ENCODE measurements at places on chromosomes 7 and 10.
A peak's percentile ranks its signal among the peaks of the same experiment; 100 is the strongest.

DNA sequence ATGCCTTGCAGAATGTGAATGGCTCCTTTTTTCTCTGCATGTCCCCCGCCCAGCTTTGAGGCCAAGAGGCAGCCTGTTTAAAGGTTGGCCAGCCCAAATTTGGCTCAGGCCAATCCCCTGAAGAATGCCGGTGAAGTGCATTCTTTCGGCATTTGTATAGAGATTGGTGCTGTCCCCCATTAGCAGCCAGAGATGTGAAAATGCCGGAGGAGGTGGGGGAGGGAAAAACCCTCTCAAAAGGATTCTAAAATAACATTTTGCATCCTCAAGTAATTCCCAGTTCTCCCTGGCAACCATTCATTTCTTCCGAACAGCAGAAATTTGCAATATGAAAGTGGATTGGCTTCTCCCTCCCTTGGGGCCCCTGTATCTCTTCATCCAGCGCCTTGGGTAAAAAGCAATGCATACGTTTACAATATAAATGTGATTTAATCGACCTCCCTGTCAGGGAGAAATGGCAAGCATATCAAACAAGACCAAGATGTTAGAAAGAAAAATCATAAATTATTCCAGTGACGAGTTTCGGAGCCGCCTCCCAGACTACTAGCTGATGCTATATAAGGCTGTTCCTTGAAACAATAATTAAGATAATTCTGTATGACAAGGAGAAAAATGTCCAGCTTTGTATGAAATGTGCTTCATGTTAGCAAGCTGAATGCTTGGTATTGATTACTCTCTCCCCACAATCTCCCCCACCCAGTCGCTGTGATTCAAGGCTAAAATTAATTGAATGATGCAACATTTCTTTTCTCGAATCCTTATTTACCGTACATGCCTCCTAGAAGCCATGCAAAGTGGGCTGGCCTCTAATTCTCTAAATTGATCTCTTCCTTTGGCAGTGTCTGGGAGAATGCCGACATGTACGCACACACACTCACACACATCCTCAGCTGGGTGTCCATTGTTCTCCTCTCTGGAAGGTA lies 323.7 kb downstream of the RPS24 start:
- no peak for DNase-seq

DNA sequence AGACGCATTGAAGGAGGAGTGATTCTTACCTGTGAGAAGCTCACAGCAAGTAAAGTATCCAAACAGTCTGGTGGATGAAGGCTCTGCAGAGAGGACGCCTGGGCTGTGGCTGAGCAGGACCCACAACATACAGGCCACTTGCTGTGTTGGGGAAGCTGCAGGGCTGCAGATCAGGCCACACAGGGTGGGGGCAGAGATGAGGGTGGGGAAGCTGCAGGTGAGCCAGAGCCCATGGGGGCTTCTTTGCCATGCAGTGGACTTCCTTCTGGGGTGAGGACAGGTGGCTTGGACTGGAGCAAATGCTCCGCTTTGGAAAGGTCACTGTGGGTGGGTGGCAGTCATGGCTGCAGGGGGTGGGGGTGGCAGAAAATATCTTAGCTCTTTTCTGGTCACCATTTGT lies 214.8 kb downstream of the GLRX3 start:
- no peak for DNase-seq

GRCh38 chr7:41694495-41694894 lies 8.4 kb downstream of the INHBA start:
- DNase-seq, result no peak

DNA sequence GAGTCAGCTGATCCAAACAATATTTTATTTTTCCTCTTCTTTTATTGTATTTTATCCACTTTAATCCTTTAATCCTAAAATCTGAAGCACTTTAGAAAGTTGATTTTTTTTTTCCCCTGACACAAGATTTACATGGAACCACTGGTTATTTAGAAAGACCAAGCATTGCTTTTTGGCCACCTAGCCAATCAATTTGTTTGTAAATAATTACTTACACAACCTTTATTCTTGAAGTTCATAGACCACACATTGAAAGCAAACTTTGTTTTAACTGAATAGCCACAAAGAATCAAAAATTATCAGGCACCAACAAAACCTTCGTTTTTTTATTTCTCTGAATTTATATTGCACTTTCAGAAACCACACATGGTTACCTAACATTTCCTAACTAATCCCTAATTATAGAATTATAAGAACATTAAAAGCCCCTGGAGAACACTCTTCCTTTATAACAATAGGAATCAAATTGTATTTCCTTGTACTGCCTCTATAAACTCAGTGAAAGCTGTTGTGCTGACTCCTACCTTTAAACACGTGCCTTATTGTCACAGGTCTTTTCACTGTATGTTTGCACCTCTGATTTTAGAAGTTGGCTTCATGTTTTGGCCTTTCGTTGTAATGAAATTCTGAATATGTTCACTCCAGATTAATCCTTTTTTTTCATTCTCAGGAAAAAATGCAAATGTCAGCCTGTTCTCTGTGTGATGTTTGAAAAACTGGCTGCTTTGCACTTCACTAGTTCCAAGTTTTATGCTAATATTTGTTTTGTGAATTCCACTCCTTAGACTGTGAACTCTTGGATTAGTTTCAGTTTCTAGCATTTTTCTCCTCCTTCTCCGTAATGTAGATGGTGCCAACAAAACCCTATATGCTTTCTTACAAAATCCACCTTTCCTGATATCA lies 1511.9 kb downstream of the REEP3 start:
- no peak for DNase-seq

DNA sequence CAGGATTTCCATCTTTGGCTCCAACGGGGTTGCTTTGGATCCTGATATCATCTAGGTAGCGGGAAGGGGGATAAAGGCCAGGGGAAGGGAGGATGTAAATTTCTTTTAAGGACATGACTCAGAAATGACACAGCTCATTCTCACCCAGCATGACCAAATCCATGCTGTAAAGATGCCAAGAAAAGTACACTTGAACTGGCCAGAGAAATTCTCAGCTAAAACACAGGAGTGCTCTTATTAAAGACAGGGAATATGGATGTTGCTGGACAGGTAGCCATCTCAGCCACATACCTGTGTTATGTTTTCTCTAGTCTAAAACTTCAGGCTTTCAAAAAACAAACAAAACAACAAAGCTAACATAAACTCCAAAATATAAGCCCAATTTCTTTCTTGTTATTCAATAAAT lies 68.3 kb downstream of the NAMPT start:
- DNase-seq, result no peak

DNA sequence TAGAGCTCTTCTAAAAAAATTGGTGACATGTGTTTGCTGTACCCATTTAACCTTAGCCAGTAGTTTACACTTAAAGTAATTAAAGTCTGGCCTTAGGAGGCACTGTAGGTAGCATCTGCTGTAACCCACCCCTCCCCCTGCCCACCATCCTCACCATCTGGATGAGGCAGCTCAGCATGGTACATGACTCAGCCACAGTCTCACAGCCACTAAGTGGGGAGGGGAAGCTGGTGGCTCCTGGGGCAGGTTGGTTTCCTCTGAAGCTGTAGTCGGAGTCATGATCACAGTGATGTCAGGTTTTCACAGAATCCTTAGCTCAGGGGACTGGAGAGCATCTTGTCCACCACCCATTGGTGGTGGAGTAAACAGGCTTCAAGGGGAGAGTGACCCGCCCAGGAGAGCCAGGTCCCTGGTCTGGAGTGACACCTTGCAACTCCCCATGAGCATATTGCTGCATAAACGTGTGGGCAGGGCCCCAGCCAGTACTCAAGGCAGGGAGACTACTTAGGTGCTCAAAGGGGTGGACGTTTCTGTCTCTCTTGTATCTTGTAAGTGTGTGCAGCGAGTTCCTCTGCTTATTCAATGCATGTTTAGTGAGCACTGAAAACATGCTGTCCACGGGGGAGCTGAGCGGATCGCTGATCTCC lies 125.9 kb downstream of the GRK5 start:
- peak; percentile 59 for DNase-seq

DNA sequence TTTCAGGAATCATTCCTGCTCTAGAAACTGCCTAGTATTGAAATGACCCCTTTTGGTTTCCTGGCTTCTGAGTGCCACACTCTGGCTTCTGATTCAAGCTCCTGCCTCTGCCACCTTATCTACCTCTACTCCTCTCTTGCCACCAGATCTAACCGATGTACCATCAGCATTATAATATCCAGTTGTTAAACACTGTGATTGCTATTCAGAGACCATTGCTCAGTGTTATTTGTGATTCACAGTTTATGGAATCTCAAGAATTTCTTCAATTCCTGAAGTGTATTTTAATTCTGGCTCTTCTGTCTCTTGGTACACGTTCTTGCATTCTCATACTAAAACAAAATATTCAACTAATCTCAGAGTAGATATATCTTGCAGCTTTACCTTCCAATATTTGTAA lies 88.7 kb downstream of the DYNC1I1 start:
- no peak for DNase-seq

DNA sequence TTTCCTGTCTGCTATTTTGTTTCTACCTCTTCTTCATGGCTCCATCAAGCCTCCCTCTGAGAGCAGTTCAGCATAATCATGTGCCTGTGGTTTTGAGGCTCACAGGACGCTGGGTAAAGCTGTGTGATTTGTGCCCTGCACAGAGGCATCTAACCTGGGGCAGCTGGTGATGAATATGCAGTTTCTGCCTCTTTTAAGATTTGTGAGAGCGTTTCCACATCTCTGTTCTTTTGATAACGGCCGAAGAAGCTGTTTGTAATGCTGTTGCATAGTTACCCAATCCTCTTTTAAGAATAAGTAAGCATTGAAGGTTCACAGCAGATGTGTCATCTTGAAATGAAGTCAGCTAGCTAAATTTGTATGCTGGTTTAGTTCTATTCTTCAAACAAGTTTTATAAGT lies 45.2 kb downstream of the PNLIPRP3 start:
- DNase-seq, result no peak

DNA sequence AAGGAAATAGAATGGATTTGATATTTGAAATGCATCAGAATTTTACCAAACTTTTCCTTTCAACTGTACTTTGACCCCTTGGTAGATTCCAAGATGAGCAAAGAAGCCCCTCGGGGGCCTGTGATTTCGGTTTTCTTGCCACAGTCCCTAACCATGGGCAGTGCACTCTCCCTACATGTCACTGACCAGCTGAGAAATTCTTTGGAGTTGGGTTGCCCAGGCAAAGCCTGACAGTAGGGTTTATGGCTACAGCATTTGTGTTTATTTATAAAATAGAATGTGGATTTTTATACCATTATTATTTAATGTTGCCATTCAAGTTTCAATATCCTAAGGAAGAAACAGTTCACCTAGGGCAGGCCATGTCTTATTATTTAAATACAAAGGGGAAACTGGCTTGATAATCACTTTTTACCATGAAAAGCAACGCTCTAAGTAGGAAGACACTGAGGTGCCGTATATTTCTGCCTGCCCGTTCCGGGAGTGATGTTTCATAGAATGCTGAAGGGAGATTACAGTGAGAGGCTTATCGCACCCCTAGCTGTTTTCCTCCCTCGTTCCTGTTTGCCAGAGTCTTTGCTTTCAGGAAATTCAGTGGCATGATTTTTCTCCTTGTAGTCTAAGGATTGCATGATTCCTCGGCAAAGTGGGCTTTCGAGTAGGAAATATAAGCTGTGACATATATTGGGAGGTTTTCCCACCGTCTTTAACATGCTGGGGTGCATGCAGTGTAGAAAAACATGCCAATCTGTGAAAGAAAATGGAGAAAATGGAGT lies 35.8 kb downstream of the WIPF3 start:
- DNase-seq, result no peak

- no peak for DNase-seq
Measured at GRCh38 chr10:61475449-61475873, 22.3 kb upstream of the TMEM26 start.

- no peak for DNase-seq
Measured at GRCh38 chr7:2714636-2715035, 26.6 kb downstream of the AMZ1 start.

DNA sequence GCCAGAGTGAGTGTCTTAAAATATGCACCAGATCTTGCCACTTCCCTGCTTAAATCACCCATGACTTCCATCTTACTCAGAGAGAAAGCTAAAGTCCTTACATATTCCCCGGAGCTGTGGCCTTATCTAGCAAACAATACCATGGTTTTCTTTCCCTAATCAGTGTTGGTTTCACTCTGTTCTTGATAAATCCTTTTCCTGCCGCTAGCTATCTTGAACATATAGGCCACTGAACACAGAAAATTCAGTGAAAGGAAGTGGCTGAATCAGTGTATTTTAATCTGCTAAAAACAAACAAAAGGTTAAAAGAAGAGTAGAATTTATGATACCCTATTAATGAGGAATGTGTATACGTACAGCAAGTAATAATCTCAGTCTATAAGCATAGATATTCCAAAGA lies 42.0 kb upstream of the JAZF1 start:
- no peak for DNase-seq

GRCh38 chr7:8549046-8549445 lies 115.6 kb downstream of the NXPH1 start:
- DNase-seq, result no peak

- no peak for DNase-seq
Measured at GRCh38 chr10:121096617-121097431, 245.7 kb downstream of the WDR11 start.

GRCh38 chr10:107856047-107856315 lies 691.5 kb upstream of the SORCS1 start:
- no peak for DNase-seq

GRCh38 chr10:133359972-133360610 lies 2.3 kb upstream of the FUOM start:
- no peak for DNase-seq

- no peak for DNase-seq
Measured at GRCh38 chr10:15856328-15857015, 3.8 kb downstream of the MINDY3 start.

DNA sequence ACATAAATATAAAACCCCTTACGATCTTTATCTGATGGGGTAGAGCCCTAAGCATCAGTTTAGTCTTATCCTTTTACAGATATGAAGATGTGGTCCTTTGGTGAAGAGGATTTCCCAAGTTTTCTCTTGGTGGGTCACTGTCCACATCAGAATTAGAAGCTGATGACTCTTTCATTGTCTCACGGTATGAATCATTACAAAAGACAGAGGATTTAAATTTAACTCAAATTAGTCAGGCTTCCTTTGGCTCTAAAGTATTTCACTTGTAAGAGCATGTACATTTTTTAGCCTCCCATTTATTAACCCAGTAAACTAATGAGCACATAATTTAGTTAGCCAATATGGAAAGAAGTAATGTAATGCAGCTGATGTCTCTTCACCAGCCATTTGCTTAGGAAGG lies 49.9 kb upstream of the TMEM26 start:
- no peak for DNase-seq

DNA sequence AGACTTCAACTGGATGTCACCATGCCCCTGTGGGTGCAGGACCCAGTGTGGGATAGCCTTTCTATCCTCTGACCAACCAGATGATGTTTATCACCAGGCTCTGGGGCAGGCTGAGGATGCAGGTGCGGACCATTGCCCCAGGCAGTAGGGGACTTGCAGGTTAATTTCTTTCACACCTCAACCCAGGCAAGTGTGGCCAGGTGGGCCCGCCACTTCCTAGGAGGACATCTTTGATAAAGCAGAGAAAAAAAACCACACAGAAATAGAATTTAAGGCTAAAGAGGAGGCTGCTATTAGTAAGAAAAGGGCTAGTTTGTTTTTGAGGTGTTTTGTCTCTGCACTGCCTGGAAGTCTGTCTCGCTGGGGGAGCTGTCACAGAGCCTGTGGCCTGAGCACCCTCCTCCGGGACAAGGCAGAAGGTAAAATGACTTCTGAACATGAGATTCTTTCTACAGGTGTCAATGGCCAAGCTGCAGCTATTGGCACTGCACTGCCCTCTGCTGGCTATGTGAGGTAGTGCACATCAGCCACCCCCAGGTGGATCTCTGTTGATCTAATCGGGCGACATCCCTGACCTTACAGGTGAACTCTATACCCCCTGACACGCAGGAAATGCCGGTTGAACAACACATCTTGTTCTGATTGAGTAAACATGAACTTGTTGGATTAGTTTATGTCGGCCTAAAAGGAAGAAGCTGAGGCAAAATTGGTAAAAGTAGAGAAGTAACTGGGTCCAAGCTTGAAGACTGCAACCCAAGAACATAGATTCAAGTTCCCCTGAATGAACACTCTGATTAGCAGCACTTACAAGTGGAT lies 21.0 kb downstream of the UPP1 start:
- peak; percentile 80 for DNase-seq

All from activated T-cell treated with anti-CD3 and anti-CD28 coated beads for 24 hours (primary cell).